ENCODE measurements at places on chromosomes 4 and X.

DNA sequence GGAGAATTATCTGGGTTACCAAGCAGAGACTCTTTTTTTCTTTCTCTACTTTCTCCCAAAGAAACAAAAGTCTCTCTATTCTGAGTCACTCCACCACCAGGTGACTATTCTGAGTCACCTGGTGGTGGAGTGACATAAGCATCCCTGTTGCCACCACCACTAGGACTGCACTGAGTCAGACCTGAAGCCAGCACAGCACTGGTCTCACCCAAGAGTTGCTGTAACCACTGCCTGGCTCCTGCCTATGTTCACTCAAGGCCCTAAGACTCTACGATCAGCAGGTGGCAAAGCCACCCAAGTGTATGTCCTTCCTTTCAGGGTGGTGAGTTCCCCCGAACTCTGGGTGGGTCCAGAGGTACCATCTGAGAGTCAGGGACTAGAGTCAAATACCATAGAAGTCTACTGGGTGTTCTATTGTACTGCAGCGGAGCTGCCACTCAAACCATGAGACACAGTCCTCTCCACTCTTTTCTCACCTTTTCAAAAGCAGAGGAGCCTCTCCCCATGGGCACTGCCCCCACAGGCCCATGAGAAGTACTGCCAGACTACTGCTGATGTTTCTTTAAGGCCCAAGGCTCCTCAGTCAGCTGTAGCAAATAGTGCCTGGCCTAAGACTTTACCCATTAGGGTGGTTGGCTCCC lies 209.6 kb upstream of the IRS4 start:
- no peak for DNase-seq

DNA sequence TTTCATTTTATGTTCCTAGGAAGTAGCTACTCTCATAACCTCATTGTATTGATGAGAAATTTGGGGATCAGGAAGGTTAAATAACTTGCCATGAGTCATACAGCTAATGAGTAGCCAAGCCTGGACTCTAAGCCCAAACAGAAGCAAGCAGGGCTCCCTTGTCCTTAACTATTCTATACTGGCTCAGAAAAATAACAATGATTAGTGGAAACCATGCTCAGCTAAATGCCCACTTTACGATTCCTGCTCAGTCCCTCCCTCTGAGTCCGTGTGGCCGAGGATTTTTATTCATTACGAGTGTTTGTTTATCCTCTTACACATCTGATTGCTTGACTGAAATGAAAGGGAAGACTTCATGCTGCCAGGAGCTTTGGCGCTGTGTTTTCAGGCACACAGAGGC lies 100.9 kb downstream of the SLC34A2 start:
- DNase-seq = no peak

GRCh38 chr4:149836546-149836945 lies 20.9 kb upstream of the IQCM start:
- no peak for DNase-seq

DNA sequence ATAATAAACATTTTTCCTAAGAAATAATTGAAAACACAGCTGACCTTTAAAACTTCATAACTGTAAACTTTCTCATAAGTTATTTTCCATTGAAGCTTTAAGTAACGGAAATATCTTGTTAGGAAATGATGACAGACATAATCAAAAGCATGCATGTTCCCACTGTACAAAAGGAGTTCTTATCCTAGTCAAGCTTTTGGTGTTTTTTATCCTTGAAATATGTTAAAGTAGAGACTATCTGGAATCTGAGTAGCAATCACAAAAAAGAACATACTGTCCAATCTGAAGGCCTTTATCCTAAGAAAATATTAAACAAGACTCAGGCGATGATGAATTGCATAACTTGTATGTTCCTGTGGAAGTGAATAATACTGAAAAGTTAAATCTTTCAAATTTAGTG lies 14.4 kb downstream of the GEMIN8 start:
- no peak for DNase-seq

GRCh38 chr4:151484396-151485102 lies 75.6 kb downstream of the FHIP1A start:
- no peak for DNase-seq

DNA sequence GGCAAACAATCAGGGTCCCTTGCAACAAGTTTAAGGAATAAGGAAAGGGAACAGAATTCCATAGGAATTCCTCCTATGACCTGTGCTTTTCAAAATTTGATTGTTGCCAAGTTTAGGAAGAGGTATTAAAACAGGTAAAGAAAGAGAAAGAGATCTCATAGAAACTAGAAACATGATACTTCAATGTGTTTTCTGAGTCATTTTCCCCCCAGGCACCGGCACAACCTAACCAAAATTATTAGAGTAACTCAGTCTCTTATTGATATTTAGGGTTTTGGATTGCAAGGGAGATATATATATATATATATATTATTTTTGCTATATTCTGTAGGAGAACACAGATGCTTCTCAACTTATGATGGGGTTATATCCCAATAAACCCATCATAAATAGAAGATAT lies 278.0 kb upstream of the DKK2 start:
- no peak for DNase-seq

DNA sequence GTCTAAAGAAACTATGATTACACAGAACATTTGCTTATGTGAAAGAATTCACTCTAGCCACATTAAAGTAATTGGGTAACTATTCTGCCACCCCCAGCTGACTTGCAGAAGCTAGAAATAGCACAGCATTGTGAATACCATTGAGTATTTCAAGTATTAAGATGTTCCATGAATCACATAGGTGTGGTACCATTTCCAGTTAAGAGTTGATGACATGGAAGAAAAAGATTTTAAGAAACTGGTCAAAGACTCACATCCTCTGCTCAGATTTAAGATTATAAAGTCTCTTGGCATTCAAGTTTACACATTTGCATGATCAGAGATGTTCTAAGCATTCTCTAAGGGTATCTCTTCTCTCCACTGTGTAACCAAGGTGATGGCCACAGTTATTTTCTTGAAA lies 287.5 kb downstream of the CAMK2D start:
- no peak for DNase-seq

DNA sequence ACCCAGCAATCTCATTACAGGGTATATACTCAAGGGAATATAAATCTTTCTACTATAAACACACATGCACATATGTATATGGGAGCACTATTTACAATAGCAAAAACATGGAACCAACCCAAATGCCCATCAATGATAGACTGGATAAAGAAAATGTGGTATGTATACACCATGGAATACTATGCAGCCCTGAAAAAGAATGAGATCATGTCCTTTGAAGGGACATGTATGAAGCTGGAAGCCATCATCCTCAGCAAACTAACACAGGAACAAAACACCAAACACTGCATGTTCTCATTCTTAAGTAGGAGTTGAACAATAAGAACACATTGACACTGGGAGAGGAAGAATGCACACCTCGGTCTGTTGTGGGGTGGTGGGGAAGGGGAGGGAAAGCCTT lies 80.6 kb upstream of the TBX22 start:
- no peak for DNase-seq

DNA sequence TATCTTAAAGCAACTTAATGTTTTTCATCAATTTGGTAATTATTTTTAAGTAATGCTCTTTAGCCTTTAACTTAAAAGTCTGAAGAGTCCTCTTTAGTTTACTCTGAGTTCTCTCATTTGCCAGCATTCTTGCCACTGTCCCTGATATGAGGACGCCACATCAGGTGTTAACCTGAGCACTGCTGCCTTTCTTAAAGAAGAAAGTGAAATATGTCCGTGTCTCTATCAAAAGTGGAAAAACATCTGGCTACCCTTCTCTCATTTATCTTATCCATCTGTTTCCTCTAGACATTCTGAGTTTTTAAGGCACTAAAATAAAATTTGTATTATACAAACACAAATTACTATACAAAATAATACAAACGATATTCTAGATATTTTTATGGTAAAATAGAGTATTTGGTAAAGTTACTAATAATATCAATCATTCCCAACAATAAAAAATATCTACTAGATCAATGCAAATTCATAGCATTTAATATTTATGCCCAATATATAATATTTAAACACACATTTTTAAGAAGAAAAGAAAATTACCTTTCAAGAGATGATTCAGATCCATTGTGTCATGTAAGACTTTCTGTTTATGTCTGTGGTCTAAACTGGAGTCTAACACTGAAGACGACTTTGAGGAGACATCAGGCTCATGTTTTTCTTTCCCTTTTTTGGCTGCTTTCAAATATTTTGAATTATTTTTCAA lies 14.0 kb downstream of the CFAP97 start:
- DNase-seq = no peak

GRCh38 chrX:9952300-9952699 lies 14.9 kb upstream of the CLDN34 start:
- no peak for DNase-seq

DNA sequence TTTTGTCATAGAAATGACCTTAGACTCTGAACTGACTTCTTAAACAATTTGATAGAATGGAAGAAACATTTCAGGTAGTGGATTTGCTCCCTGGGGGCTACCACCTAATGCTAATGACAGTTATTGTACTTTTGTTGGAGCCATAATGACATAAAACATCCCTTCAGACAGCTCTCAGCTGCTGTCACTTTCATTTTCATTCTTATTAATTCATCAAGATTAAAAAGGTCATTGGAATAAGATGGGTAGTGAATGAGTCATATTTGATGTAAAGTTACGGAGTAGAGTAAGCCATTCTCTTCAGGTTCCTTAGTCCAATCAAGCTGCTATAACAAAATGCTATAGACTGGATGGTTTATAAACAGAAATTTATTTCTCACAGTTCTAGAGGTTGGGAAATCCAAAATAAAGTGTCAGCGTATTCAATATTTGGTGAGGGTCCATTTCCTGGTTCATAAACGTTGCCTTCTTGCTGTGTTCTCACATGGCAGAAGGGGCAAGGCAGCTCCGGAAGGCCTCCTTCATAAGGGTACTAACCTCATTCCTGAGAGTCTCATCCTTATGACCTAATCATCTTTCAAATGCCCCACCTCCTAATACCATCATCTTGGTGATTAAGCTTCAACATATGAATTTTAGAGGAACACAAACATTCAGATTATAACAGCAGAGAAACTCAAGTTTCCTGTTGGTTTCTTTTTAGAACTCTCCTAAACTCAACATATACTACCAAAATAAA lies 268.5 kb downstream of the ARAP2 start:
- DNase-seq = no peak

DNA sequence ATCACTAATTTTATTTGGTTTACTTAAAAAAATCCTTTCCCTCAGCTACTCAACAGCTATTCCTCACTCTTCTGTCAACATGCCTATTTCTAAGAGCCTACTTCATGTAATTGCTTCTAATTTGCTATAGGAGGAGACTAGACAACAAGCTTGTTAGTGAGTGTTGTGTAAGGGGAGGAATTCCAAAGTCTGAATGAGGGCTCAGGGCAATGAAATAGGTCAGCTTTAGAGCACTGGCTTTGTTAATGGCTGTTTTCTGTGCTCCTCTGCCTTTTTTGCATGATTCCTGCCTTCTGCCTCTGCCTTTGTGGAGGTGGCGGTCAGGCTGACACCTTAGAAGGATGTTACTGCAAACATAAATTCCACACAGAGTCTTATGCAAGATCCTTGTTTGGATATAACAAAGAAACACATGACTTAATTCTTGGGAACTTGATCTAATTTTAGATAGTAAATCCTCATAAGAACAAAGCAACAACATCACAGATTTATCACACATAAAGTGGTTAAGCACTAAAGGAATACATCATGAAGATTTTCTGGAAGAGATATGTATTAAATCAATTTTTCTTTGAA lies 15.0 kb upstream of the PAGE1 start:
- no peak for DNase-seq

GRCh38 chr4:92516450-92516849 lies 212.7 kb downstream of the GRID2 start:
- no peak for DNase-seq

GRCh38 chr4:80324171-80324570 lies 11.4 kb upstream of the CFAP299 start:
- DNase-seq = no peak

DNA sequence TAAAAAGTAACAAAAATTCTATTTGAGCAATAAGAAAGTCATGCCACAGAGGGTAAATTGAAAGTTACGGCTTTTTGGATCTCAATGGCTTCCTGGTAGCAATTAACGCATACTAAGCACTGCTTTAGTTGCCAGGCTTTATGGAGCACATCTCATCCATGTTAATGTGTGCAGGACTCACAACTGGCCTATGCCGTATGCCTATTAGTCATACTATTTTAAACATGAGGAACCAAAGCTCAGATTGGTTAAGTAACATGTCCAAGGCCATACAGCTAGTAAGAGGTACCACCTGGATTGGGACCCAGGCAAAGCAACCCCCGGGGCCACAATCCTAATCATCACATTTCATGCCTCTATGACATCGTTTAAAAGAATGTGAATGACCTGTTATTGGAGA lies 17.1 kb downstream of the DAPP1 start:
- no peak for DNase-seq

DNA sequence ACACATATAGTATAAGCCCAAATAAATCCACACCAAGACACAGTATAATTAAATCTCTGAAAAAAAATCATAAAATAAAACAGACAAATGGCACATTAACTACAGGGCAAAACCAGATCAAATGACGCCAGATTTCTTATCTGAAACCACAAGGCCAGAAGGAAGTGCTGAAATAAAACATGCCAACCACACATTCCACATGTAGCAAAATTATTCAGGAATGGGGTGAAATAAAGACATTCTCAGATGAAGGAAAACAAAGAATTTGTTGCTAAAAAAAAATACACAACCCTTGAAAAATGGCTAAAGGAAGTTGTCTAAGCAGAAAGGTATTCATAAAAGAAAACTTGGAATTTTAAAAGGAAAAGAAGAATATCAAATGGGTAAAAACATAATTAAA lies 4.5 kb upstream of the DCAF12L1 start:
- no peak for DNase-seq

GRCh38 chr4:150244600-150244999 lies 166.4 kb downstream of the DCLK2 start:
- DNase-seq = no peak

GRCh38 chr4:94244829-94245185 lies 37.1 kb downstream of the SMARCAD1 start:
- no peak for DNase-seq

DNA sequence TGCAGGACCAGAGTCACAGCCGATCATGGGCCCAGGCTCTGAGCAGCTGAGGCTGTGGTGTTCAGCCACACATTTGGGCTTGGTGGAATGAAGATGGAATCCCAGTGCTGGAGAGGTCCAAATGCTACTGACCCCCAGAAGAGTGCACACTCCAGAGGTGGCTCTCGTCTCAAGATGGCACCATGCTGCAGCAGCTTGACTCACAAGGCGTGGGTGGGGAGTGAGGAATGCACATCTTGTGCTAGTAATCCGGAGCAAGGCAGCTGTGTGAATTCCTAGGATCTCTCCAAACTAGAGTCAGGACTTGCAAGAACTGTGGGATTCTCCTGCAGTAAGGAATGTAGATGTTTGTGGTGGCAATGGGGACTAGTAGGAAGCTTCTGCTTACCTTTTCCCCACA lies 28.7 kb downstream of the RAB28 start:
- no peak for DNase-seq

DNA sequence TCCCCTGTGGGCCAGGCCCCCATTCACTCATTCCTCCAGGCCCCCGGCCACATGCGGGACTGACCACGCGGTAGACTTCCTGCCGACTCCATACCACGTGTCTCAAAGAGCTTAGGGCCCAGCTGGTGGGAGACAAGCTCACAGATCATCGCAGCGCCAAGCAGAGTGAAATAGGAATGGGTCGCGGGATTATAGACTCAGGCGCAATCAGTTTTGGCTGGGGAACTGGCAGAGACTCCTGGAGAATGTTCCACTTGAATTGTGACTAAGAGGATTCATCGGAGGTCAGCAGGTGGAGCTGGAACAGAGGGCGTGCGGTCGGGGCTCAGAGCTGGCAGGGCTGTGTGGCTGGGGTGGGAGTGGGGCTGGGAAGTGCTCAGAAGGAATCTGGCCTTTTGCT lies 15.6 kb downstream of the ATP2B3 start:
- DNase-seq = no peak

GRCh38 chrX:120290107-120290506 lies 21.2 kb downstream of the TMEM255A start:
- DNase-seq = no peak
